EL (cell line): ENCODE measurements at places on chromosomes 5 and 9.

DNA sequence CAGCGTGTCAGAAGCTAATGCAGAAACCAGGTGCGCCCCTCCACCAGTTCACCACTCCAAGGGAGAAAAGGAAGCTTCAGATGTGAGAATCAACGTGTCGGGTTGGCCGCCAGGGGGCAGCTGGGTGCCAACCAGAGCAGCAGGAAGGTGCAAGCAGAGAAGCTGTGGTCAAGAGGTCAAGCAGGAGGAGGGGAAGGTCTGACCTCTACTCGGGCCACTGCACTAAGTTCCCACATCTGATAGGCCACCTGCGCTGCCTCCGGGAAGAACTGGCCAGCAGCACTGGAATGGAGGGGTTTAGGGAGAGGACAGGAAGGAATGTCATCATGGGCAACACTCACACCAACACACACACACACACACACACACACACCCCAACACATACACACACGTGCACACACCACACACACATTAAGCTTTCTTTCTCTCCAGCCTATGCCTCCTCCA, 31.4 kb downstream of the ANXA6 start:
- DNase-seq: peak; percentile 57

DNA sequence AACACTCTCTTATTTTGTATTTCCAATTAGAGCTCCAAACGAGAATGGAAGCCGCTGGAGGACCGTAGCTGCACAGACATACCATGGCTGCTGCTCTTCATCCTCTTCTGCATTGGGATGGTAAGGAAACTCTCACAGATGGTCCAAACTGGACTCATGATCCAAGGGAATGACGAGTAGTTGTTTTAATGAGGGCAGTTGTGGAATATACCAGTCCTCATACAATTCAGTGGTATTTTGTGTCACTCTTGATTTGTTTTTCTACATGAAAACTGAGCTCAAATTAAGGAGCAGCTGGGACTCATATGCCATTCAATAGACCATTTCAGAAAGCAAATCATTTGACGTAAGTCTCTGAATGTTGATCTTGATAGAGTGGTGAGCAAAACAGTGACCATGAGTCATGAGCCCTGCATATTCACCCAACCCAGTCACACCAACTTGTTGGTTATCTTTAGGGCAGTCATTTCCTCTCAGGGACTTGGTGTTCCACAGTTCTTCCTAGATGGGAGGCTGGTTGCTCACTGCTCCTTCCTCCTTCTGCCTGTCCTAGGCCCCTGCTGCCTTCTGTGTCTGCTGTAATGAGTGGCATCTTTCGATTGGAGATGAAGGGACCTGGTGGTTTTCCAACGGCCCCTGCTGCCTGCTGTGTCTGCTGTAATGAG, 54.9 kb downstream of the SLC44A1 start:
- DNase-seq: peak; percentile 91

DNA sequence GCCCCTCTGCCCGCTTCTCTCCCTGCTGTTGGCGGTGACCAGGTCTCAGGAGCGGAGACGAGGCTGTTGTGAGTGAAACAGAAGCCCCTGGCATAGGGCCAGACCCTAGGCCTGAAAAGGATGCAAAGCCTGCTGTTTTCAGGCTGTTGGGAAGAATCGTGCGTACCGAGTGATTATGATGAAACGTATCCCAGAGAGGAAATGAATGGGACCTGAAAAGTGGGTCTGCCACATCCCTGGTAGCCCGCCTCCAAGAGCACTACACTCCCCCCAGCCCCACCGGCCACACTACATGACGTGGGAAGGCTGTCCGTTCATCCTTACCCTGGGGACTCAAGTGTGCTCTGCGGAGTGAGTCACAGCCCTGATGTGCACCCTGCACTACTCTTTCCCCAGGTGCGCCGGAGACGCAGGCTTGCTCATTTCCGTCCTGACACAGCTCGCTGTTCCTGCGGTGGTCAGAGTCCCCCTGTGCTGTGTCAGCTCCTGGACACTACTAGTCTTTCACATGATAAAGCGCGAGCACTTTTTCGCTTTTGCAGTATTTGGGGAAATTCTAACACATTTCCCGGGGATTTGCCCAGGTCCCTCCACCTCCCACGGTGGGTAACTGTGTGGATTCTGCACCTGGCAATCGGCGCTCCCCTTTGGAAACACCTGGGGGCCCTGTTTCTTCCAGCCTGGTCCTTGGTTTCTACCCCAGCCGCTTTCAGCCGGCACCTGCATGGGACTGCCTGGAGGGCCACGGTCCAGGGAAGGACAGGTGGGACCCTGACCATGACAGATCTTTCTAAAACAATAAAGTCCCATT, 91.5 kb downstream of the ANKRD33B start:
- no peak for DNase-seq

DNA sequence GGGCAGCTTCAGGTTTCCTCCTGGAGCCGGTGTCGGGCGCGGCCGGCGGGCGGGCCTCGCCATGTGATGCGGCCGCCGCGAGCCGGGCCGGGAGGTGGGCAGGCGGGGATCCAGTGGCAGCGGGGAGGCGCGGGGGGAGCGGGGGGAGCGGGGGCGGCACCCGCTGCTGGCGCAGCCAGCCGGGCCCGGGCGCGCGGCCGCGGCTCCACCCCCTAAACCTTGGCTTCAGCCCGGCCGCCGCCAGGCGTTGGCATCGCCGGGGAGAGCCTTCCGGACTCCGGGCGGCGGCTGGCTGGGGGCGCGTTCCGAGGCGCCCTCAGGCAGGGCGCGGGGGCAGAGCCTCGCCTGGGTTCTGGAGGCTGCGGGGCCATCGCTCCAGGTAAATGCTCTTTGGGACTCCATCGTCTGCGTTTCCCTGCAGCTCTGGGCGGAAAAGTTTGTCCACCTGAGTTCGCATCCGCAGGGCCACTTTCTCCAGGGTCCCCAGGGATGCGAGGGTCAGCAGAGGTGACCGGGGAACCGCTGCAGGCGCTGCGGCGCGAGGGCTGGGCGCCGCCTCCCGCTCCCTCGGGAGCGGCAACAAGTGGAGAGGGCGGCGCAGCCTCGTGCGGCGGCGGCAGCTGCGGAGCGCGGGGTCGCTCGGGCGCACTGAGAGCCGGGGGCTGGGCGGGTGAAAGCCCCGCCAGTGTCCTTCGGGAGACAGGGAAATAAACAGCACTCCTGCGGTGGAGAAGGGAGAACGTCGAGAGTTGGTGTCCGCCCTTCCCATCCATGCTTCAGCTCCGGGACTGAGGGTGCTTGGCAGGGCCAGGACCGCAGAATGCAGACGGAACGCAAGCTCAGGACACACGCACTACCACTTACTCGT, at the start of gene ARHGEF28:
Gene ARHGEF28 (plus strand): TSS at position 253 of the 868 bp plus-strand sequence. CDS start 58,656 bp downstream, outside the sequence.
- peak; percentile 84 for DNase-seq

DNA sequence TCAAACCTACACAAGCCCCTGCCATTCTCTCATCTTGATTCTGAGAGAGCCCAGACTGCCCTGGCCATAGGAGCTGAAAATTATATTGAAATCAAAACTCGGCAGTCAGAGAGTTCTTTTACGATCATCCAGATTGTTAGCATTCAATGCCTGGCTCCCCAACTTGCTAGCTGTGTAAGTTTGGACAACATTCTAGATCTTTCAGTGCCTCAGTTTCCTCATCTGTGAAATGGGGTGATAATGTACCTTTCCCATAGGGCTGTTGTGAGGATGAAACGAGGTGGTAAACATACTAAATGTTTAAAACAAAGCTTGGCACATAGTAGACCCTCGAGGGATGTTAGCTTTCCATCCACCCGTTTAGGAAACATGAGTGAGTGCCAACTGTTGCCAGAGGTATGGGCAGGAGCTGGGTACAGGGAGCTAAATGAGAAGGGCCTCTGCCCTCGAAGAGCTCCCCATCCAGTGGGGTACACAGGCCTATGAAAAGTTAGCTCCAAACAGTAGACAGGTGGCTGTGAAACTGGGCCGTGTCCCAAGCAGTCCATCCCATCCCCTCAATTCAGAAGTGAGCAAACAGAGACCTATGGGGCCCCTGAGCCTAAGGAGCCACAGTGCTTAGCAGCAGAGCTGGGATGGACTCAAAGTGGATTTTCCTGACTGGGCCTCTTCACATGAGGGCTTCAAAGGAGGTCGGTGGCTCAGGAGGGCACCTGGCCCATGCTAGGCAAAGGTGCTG, 17.3 kb upstream of the IGFBPL1 start:
- no peak for DNase-seq

DNA sequence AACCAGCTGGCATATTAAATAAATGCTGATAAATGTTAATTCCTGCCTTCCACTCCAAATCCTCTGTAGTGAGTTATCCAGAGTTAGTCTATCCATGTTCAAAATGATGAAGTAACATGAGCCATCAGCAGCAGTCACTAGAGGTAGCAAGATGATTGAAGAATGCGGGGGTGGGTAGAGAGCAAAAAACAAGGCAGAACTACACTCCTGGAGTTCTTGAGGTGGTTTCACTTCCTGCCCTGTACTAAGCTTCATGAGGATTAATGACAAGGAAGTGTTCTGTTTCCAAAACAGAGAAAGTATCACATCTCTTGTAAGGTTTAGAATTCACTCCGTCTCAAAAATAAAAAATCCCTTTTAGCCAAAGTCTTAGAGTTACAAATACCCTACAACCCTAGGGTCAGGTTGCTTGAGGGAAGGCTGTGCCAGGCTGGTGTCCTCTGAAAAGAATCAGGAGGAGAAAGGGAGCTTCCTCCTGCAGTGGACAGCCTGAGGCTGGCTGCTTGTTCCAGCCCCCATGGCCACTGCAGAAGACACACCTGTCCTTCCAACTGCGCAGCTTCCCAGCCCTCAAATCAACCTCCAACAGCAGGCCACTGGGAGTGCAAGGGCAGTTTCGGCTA, 180.2 kb downstream of the DENND1A start:
- DNase-seq: no peak

- DNase-seq: no peak
These were observed 202.3 kb upstream of the IRX1 start for GRCh38 chr5:3393122-3393919.

DNA sequence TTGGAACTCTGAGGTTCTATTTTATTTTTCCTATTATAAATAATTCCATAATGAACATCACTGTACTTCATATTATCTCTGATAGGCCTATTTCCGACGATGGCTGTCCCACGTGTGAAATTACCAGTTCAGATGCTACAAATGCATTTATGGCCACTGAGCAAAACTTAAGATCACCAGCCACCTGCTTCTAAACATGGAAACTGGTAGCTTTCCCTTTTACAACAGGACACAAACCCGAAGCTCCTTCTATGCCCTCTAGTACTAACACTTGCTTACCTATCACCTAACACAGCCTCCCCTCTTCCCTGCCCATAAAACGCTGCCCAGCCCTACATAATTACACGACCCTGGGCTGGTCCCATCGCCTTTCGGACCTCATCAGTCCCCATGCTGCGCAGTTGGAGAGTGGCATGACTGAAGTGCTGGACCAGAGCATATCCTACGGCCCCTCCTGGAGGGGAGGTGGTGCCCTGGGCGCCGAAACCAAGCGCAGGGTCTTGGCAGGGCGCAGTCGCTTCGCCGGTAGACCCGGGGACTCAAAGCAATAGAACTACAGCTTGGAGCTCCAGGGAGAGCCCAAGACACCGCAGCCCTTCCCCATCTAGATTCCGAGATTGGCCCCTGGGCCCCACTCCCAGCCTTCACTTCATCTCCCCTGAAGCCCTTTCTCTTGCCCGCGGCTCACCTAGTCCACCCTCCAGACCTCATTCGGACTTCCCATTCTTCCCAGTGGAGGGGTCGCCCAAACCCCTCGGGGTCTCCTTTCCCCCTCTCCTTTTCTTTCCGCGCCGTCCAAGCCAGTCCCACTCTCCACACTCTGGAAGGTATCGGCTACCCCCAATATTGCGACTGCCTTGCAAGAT, 1.0 kb upstream of the SAP30L start:
- DNase-seq: peak; percentile 33

- DNase-seq: peak; percentile 35
These were observed 24.3 kb upstream of the POMT1 start for GRCh38 chr9:131478421-131478868.

DNA sequence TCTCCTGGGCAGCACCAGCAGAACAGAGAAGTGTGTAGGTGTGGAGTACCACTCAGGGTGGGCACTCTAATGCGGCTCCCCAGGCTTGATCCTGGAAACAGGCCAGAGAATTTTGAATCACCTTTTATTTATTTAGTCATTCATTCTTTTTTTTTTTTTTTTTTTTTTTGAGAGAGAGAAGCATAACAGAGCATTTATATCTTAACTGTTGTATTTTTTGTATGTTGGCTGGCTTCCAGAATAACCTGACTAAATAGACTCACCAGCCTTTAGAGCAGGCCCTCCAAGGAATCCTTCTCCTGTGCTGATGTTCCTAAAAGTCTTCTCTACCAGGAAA, 153.4 kb downstream of the PIK3R1 start:
- DNase-seq: no peak

GRCh38 chr5:35822511-35822910, 34.2 kb upstream of the IL7R start:
- DNase-seq: no peak

GRCh38 chr5:66498791-66499207, 97.4 kb upstream of the MAST4 start:
- peak; percentile 42 for DNase-seq

DNA sequence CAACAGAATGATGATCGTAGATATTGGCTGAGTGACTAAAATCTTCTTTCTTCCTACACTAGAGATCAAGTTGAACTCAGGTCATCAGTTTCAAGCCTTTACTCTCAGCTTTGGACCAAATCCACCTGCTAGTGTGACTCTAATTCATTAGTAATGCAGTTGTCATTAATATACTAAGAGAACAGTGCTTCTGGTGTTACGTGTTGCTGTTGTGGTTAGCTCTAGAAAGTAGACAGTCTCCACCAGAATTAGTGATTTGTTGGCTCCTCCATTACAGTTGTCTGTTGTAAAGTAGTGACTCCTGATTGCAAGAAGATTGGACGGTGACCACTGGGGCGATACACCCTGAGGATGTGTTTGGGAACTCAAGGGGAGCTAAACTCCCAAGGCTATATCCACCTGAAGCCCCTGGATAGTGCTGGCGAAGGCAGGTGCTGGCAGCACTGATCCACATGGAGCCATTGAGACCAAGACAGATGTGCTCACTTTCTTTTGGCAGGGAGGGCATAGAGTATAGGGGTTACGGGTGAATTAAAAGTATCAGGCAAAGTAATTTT, 3.1 kb downstream of the CAMK4 start:
- no peak for DNase-seq

GRCh38 chr9:68961587-68961986, 52.3 kb downstream of the PRKACG start:
- DNase-seq: no peak

DNA sequence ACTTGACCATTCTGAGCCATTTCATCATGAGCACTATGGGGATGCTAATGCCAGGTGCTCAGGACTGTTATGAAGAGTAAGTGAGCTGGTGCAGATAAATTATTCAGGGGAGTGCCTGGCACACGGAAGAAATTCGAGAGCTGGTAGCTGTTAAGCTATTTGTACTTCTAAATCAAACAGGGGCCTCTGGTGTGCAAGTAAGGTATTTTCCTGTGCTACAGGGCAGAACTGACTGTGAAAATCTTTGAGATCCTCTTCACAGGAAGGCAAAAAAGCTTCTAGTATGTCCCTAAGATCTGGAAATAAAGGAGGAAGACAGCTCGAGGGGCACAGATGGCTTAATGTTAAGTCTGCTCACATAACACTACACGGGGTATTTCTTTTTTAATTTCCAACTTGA, 106.3 kb upstream of the SPOCK1 start:
- DNase-seq: peak; percentile 27

GRCh38 chr9:16143947-16144890, 591.4 kb downstream of the CCDC171 start:
- peak; percentile 39 for DNase-seq
